ENCODE measurements at places on chromosomes 5 and 9.

GRCh38 chr5:15376088-15376487 lies 123.9 kb upstream of the FBXL7 start:
- H3K36me3 ChIP-seq = no peaks in the 10 kb centered on the region
- no peak overlapping the region for H3K4me3 ChIP-seq
- no peak for DNase-seq
- H3K27ac ChIP-seq = no peak overlapping the region
- H3K4me1 ChIP-seq = peaks cover 4% of the 10 kb centered on the region

GRCh38 chr5:144189800-144190429 lies 19.2 kb downstream of the KCTD16 start:
- no peak overlapping the region for H3K27ac ChIP-seq
- no peaks in the 10 kb centered on the region for H3K36me3 ChIP-seq
- no peak for DNase-seq
- no peak overlapping the region for H3K4me3 ChIP-seq
- H3K4me1 ChIP-seq = peaks cover 13% of the 10 kb centered on the region

- no peak overlapping the region for H3K27ac ChIP-seq
- no peaks in the 10 kb centered on the region for H3K27me3 ChIP-seq
- H3K4me3 ChIP-seq = no peak overlapping the region
- DNase-seq = no peak
Measured at GRCh38 chr9:27429436-27429835, 94.7 kb upstream of the IFNK start.

DNA sequence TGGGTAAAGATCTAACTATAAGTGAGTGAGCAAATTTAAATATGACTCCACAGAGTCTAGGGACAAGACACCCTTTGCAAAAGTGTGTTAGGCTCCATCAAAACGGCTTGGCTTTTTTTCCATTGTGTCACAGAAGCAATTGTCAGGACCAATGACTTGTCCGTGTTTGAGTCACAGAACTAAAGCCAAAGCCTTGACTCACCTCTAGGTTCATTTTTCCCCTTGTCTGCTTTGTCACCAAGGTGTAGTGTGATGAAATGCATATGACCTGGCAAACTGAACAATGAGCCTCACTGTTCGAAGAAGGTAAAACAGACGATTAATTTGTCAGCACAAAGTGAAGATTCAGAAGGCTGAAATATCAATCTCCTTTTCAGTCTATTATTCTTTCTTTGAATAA lies 331.0 kb downstream of the GLIS3 start:
- no peaks in the 10 kb centered on the region for H3K36me3 ChIP-seq
- H3K4me3 ChIP-seq = no peak overlapping the region
- no peak overlapping the region for H3K27ac ChIP-seq
- H3K4me1 ChIP-seq = no peaks in the 10 kb centered on the region
- no peaks in the 10 kb centered on the region for H3K27me3 ChIP-seq

GRCh38 chr5:76746677-76747076 lies 30.8 kb downstream of the F2R start:
- H3K27me3 ChIP-seq = no peaks in the 10 kb centered on the region
- no peak for DNase-seq
- no peaks in the 10 kb centered on the region for H3K36me3 ChIP-seq
- H3K4me3 ChIP-seq = no peak overlapping the region

Measured in lung (tissue), 17 donors.